Stimulated activated CD4-positive, alpha-beta T cell treated with anti-CD3 and anti-CD28 coated beads, Interleukin-1b, Interleukin-23, amount 100 ng/mL, for 1 hour (primary cell): ENCODE measurements at places on chromosomes 5 and 9.

DNA sequence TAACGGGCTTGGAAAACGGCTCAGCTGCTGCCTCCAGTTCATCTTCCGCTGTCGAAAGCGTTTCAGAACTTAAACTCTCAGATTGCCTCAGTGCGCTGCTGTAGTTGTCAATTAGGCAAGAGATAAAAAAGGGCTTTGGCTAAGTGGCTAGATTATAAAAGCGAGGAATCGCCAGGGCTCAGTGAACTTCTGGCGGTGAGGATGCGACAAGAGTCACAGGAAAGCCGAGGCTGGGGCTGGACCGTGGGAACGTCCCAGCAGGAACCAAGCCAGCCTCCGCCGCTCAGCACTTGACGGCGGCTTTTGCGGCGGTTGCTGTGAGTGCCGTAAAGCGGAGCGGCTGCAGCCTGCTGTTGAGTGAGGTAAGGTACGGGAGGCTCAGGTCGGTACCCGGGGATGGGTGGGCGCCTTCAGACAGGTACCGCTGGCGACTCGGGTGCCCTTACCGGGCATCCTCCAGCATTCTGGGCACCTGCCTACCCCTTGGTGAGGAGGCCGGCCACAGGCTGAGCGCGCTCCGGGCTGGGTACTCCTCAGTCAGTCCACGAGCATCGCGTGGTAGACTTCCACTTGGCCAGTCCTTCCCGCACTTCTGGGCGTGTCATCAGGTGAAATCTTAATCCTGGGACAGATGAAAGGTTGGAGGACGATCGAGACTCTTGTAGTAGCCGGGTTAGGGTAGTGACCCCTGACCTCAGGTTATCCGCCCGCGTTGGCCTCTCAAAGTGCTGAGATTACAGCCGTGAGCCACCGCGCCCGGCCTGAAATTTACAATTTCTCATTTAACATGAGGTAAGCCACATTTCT is at the start of gene FKTN:
Gene FKTN (plus strand): TSS at position 328 of the 807 bp plus-strand sequence. CDS start 16,902 bp downstream, outside the sequence.
- DNase-seq, result peak; percentile 64

- DNase-seq, result no peak
Measured at GRCh38 chr5:96699186-96699820, 37.1 kb downstream of the CAST start.

DNA sequence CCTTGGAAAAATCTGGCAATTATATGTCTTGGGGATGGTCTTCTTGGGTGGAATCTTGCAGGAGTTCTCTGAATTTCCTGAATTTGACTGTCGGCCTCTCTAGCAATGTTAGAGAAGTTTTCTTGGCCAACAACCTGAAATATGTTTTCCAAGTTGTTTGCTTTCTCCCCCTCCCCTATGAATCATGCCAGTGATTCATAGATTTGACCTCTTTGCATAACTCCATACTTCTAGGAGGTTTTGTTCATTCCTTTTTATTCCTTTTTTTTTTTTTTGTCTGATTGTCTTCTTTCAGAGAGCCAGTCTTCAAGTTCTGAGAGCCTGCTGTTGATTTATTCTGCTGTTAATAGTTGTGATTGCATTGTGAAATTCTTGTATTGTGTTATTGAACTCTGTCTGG is 56.7 kb upstream of the SLC44A1 start:
- DNase-seq, result no peak

GRCh38 chr9:20319641-20320337 is 302.5 kb downstream of the MLLT3 start:
- DNase-seq, result no peak

DNA sequence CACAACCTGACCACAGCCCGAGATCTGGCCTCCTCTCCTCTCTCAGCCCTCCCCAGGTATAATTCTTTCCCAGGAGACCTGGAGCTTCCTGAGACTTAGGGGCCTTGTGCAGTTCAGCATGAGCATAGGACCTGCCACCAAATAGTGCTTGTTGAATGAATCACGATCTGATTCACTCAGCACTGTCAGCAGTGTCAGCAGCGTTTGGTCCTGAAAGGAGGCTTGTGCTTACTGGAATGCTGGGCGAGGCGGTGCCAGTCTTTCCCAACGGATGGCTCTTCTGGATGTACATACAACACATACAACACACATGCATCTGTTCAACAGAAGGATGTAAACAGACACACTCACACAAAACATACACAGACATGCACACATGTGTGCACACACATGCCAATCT is 173.3 kb downstream of the COL23A1 start:
- no peak for DNase-seq

- DNase-seq, result no peak
Measured at GRCh38 chr9:113708821-113709713, 167.0 kb upstream of the ZNF618 start.

DNA sequence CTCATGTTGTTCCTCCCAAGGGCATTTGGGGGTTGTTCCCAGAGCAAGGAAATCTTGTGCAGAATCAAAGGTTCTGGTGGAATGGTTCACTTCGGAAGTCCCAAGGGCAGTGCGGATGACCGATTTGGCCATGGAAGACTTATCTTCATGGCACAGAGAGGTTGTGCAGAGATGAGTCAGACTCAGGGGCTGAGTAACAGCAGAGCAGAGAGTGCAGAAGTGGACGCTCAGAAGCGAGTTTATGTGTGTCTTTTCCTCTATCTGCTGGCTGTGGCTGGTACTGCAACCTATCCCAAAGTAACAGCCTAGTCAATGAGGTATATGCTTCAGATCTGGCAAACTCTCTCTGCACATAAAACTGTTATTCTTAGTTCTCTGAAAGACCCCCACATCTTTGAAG is 118.1 kb downstream of the DPYSL3 start:
- no peak for DNase-seq

- no peak for DNase-seq
Measured at GRCh38 chr5:176365351-176366231, at the start of gene ARL10. TSS of gene ARL10 (plus strand) at chr5:176365487. CDS start at chr5:176365564, 77 bp downstream.

DNA sequence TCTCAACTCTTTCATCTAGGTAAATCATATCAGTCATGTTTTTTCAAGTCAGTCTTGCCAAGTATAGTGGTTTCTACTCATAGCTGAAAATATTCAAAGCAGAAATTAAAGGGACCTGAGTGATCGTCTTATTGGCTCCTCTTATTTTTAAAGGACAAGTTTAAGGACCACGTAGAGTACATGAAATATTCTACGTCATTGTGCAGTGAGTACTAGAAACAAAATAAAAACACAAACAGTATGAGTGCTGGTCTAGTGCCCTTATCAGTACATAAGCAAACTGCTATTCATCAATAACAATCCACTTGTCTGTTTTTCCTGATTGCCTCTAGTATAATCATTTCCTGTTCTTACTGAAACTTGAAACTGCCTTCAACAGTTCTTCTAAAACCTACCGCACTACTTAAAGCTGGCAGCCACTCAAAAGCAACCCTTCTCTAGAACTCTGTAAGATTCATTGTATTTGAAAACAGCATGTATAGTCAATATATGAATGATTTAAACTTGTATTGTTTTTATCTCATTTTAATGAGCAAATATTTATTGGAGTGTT is 853.7 kb downstream of the TAF11L14 start:
- DNase-seq, result no peak

DNA sequence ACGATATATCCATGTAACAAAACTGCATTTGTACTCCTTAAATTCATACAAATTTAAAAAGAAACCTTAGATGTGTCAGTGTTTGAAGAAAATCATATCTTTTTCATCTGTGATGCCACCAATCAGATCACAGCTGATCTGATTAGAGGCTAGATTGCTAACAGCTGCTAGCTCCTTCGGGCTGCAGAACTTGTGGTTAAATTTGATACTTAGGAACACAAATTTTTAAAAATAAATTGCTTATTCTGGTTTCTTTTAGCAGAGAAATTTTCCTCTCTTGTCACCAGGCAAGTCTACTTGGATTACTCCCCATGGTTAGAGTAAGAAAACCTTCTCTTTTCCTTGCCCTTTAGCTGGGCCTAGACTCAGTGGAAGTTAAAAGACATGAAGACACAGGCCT is 94.6 kb upstream of the RANBP6 start:
- DNase-seq, result no peak

GRCh38 chr5:761854-762710 is 22.4 kb downstream of the ZDHHC11B start:
- DNase-seq, result no peak

GRCh38 chr9:123364241-123364824 is 8.3 kb downstream of the CRB2 start:
- no peak for DNase-seq

DNA sequence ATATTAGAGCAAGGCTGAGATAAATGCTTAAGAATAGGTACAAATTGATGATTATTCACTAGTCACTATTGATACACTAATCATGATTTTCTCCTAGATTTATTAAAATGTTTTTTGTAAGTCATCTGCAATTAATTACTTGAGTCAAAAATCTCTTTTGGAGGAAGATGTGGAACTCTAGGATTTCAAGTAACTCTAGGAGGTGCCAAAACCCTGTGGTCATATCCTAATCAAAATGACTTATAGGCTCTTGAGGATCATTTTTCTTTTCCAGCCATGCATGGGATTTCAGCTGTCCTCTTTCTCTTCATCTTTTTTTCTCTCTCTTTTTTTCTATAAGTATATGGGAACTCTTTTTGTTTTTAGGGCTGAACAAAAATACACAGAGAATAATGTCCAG is 141.8 kb upstream of the CD180 start:
- DNase-seq, result no peak

- DNase-seq, result no peak
Measured at GRCh38 chr5:147306351-147306750, 71.5 kb downstream of the STK32A start.

- DNase-seq, result no peak
Measured at GRCh38 chr9:101569741-101570501, 24.8 kb downstream of the PPP3R2 start.

- no peak for DNase-seq
Measured at GRCh38 chr9:79224672-79225433, 346.9 kb upstream of the TLE4 start.

- no peak for DNase-seq
Measured at GRCh38 chr9:130331573-130331972, 66.0 kb downstream of the HMCN2 start.

DNA sequence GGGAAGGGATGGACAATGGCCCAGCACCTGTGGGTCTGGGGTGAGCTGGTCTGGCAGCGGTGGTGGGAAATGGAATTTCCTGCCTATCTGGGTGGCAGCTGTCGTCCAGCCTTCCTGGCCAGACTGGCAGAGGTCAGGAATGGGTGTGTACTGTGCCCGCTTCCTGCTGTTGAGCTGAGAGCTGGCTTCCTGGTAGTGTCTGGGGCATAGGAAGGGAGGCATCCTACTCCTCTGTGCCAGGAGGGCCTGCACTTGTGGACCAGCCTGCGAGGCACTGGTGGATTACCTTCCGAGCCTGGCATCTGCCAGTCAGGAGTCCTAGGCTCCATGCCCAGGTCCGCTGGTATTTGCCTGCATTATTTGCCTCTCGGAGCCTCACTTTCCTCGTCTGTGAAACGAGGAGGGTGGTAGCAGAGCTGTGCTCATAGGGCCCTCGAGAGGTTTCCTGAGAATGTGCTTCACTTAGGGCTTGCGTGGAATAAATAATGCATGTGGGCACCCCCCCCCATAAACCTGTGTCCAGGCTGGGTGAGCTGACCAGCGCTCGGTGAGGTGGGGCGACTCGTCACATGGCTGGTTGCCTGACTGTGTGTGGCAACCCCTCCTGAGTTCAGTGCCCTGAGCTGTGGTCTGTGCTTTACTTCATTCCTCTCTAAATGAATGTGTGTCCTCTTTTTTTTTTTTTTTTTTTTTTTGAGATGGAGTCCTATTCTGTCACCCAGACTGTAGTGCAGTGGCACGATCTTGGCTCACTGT is 47.7 kb downstream of the HMCN2 start:
- DNase-seq, result no peak
